ENCODE measurements at places on chromosomes 12 and 14. TPM values are rescaled to one million over a fixed set of nuclear protein-coding genes. Genes with fewer than 3 reads are reported as not detected.

Gene KLRK1
- 2.5 TPM for polyA plus RNA-seq

DNA sequence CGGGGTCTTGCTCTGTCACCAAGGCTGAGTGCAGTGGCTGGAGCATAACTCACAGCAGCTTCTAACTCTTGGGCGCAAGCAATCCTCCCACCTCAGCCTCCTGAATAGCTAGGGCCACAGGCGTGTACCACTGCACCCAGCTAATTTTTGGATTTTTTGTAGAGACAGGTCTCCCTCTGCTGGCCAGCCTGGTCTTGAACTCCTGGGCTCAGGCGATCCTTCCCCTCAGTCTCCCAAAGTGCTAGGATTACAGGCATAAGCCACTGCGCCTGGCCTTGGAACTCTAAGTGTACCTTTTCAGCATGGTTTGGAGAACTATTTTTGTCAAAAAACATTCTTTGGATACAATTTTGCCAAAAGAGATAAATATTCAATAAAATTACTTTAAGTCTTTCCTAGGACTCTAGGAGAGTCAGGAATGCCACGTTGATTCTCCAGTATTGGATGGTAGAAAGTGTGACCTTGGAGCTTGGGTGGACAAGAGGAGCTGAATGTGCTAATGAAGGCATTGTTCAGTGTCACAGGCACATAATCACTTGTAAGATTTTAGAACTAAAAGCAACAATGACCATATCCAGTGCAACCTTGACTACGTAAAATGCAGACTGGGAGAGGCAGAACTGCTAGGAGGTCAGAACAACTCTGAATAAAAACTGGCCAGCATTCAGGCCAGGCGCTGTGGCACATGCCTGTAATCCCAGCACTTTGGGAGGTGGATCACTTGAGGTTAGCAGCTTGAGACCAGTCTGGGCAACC is 2.8 kb downstream of the SRSF9 start:
- DNase-seq = peak; percentile 13

DNA sequence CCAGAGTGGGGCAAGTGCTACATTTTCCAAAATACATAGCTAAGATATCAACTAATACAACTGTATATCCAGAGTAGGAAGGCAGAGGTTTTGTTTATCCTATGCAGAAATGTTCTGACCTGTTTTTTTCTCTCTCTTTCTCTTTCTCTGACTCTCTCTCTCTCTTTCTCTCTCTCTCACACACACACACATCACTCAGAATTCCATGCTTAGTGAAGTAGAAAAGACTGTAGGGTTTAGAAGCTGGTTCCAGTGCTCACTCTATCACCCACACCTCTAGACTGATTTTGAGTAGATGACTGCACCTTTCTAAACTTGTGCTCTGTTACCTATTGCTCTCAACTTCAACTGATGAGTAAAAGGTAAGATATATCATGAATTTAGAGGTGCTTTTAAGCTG is 356.7 kb downstream of the LRIG3 start:
- no peak for DNase-seq

GRCh38 chr14:53144244-53144643 is 8.9 kb downstream of the DDHD1 start:
- no peak for DNase-seq

- peak; percentile 15 for DNase-seq
Measured at GRCh38 chr14:105118646-105119407, 49.7 kb downstream of the JAG2 start.

GRCh38 chr12:56257491-56258067 is 605 bp downstream of the ANKRD52 start:
- DNase-seq = no peak

- DNase-seq = no peak
Measured at GRCh38 chr12:82458101-82458500, 99.8 kb downstream of the METTL25 start.

Gene HSPB8
- polyA plus RNA-seq = 19.3 TPM

GRCh38 chr14:71497645-71498086 is 434.6 kb upstream of the RGS6 start:
- no peak for DNase-seq

DNA sequence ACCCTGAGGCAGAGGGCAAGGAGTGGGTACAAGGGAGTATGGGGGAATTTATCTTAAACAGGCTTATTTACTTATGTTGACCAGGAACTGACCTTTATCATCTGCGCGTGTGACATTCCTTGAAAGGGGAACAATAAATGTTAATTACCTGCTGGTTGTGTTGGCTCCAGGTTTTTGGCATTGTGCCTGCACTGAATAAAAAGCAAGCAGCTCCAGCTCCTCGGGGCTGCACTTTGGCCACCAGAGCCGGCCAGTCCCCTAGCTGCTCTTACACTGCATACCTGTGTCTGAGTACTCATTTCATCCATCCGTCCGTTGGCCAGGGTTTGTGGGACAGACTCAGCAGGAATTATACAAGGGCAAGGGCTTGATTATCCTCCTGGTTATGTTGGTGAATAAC is 68.8 kb upstream of the GTF2A1 start:
- DNase-seq = no peak

- DNase-seq = no peak
Measured at GRCh38 chr12:124475295-124476010, 92.0 kb downstream of the NCOR2 start.

DNA sequence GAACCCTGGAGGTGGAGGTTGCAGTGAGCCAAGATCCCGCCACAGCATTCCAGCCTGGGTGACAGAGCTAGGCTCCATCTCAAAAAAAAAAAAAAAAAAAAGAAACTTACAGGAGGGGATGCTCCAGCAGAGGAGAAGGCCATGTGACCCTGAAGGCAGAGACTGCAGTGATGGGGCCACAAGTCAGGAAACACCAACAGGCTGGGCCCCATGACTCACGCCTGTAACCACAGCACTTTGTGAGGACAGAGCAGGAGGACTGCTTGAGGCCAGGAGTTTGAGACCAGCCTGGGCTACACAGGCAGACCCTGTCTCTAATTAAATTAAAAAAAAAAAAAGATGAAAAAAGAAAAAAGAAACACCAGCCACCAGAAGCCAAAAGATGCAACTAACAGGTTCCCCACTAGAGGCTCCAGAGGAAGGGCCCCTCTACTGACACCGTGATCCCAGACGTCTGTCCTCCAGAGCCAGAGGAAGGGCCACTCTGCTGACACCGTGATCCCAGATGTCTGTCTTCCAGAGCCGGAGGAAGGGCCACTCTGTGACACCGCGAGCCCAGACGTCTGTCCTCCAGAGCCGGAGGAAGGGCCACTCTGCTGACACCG is 9.1 kb upstream of the GLT1D1 start:
- no peak for DNase-seq

- no peak for DNase-seq
Measured at GRCh38 chr14:60544659-60545058, 35.7 kb downstream of the SIX6 start.

DNA sequence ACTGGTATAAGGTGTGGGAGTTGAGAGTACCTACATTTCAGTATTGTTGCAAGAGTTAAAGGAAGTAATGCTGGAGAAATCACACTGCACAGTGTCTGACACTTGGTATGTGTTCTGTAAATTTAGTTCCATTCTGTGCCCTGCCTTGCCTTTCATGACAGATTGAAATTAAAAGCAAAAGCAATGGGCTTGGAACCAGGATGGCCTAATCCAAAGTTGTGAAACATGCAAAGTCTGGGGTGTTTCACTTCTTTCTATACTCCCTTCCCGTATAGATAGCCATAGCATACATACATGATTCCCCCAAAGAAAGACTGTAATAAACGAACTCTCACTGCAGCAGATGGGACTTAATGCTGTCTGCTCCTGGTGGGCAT is 281.1 kb downstream of the NRXN3 start:
- DNase-seq = no peak

GRCh38 chr14:71748196-71748595 is 184.0 kb upstream of the RGS6 start:
- no peak for DNase-seq

Gene ZBTB25
- polyA plus RNA-seq = 16.1 TPM

Gene DIO2
- polyA plus RNA-seq = 1.1 TPM

GRCh38 chr12:6337958-6338433 is 3.9 kb downstream of the TNFRSF1A start:
- no peak for DNase-seq

Gene STON2
- polyA plus RNA-seq = 5.5 TPM

- no peak for DNase-seq
Measured at GRCh38 chr12:126668961-126669360, 1598.0 kb upstream of the TMEM132C start.

Gene KCNC2
- 0.13 TPM for polyA plus RNA-seq

- no peak for DNase-seq
Measured at GRCh38 chr14:95521001-95521400, 4.6 kb upstream of the SYNE3 start.

DNA sequence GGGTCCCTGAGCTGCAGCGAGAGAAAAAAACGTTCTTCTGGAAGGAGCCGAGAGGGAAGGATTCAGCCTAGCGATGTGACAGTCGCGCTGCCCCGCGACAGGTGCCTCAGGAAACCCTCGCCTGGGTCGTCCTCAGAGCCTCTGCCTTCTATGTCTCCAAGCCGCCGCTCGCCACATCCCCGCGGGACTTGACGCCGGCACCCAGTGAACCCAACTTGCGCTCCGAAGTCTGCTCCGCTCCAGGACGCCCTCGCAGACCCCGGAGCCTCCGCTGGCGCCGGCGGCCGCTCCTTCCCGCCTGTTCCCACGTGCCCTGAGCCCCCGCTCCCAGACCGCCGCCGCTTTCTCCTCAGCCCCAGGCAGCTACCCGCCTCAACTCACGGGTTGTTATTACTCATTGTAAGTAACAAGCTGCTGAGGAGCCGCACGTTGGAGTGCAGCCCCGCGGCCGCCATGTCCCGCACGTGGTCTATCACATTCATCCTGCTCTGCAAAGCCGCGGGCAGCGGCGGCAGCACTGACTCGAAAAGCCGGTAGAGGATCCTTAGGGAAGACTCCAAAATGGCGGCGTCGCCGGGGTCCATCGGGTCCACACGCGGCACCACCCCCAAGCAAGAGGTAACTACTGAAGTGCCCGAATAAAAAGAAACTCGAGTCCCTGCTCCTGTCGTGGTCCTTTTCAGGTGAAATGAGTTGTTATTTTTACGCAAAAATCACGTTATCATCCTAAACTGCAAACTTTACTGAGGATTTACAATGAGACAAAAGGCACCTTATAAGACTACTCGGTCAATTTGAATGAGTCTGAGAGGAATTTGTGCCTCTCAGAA is at the start of gene ANAPC7:
Gene ANAPC7 (minus strand): TSS at position 563 of the 830 bp plus-strand sequence. CDS start 81 bp downstream, at position 482.
- DNase-seq = peak; percentile 85

GRCh38 chr14:96484399-96484798 is 17.8 kb upstream of the PAPOLA start:
- DNase-seq = no peak

- DNase-seq = no peak
Measured at GRCh38 chr12:117768860-117769259, 199.9 kb downstream of the KSR2 start.

GRCh38 chr14:65502676-65503124 is 90.2 kb downstream of the FUT8 start:
- no peak for DNase-seq

DNA sequence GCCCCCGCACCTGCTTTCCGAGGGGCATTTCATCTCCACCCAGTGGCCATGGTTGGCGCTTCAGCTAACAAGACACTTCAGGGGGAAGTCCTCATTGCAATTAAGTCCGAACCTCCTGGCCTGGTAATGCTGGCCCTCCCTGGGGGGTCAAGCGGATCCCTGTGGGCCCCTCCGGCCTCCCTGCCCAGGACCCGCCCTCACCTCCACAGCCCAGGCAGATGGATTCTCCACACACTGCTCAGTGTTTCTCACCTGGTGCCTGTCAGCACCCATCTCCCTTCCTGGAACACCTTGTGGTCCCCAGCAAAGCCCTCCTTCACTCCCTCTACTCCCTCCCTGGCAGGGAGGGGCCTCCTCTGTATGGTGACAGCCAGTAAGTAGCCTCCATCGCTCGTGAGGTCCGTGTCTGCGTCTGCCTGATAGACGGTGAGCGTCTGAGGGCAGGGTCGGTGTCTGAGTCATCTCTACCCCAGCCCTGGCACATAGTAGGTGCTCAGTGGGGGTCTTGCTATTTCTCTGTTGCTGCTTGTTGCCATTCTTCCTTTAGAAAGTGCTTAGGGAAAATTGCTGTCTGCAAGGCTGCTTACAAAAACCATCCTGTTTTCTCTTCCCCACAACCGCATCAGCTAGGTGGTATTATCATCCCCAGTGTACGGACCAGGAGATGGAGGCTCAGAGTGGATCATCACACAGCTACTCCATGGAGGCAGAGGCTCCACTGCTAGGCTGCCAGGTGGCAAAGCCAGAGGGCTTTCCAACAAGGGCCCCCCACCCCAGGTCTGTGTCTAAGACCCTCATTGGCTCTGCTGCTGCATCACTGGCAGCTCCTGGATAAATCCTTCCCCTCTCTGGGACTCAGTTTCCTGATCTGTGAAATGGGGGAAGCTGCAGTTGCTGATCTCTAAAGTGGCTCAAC is 39.7 kb upstream of the EML1 start:
- DNase-seq = no peak

Gene LRTM2
- polyA plus RNA-seq = not detected

GRCh38 chr14:46137786-46138185 is 513.8 kb downstream of the RPL10L start:
- no peak for DNase-seq

DNA sequence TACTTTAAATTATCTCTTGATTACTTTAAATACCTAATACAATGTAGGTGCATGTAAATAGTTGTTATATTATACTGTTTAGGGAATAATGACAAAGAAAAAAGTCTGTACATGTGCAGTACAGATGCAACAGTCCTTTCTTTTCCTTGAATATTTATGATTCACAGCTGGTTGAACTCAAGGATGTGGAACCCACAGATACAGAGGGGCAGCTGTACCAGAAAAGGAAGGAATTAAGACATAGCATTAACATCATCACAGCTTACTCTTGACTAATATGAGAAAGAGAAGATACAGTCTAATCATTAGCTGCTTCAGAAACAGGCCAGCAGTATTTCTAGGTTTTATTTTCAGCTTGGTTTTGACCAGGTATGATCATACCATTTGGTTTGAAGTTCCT is 34.7 kb upstream of the AP4S1 start:
- no peak for DNase-seq

GRCh38 chr12:104294927-104295668 is 8.4 kb upstream of the EID3 start:
- no peak for DNase-seq

Gene SLC7A7
- polyA plus RNA-seq = 8.8 TPM

DNA sequence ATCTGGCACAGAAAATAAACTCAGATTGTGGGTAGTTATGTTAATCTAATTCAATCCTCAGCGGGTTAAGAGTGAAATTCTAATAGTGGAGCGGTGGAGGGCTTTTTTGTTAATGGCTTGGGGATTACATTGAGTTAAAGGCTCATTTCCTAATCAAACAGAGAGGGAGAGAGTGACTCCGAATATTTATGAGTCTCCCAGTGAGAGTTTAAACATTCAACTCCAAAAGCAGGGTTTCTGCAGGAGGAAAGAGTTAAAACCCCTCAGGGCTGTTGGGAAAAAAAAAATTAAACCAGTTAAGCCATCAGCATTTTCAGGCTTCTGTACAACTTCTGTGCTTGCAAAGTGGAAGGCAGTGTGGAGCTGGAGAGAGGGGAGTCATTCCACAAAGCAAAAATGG is 62.1 kb upstream of the ESRRB start:
- DNase-seq = no peak

- no peak for DNase-seq
Measured at GRCh38 chr12:64681200-64682052, 71.1 kb downstream of the RASSF3 start.

- no peak for DNase-seq
Measured at GRCh38 chr12:116916714-116917114, 6.0 kb downstream of the FBXW8 start.

- no peak for DNase-seq
Measured at GRCh38 chr12:19712041-19712440, 272.7 kb downstream of the AEBP2 start.
